Activated CD4-positive, alpha-beta T cell treated with anti-CD3 and anti-CD28 coated beads for 36 hours (primary cell): ENCODE measurements at places on chromosomes 11 and 22.
A peak's percentile ranks its signal among the peaks of the same experiment; 100 is the strongest.

DNA sequence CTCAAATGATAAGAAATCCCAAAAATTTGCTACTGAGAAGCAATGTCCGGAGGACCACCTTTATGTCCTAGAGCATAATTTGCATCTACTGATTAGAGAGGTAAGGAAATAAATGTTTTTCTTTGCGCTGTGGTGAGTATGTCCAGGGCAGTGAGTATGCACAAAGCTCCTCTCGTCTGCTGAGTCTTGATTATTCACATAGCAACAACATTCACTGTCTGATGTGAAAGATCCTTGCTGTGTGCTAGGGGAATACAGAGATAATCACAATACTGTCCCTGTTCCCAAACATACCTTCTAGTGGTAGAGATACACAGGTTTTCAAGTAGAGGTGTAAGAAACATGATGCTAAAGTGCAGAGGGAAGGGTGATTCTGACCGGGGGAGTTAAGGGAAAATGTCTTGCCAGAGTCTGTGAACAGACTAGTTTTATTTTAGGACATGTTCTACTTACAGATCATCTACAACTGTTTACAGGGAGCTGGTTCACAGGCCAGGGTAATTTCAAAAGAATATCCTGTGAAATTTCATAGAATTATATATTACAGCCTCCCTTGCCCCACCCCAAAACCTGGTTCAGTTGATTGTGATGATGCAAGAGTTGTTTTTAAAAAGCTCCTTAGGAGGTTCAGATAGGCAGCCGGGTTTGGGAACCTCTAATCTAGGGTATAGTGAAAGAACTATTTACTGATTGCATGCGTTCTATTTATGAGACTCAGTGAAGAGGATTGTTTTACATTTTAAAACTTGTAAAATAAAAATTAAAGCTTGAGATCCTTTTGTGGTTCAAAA, 12.6 kb downstream of the MED17 start:
- no peak for DNase-seq

DNA sequence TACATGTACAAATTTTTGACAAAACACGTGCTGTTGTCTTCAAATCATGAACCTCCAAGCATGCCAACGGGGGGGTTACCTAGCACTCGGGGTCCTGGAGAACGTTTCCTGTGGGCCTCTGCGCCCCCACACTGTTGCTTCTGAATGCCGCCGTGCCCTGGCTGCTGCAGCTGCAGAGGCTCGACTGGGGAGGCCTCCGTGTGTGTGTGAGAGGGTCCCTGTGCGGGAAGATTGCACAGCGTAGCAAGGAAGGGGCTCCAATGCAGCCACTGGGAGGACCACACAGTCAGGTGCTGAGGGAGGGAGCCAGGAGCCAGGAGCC, 1322.2 kb downstream of the TBC1D22A start:
- no peak for DNase-seq

DNA sequence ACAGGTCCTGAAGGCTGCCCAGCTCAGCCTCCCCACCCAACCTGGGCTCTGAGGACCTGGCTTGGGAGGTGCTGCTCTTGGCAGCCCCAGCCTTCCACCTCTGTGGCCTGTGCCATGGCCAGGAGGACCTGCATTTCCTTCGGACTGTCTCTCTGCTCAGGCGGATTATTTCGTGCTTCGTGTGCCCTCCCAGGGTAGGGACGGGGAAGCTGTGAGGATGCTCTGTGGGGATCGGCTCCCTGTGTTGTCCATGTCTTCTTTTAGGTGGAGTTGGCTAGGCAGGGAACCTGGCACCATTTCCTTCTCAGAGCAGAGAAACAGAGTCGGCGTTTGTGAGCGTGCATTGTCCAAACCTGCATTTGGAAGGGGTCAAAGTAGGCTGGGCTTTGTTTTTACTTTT, 34.1 kb downstream of the BCR start:
- DNase-seq, result no peak

DNA sequence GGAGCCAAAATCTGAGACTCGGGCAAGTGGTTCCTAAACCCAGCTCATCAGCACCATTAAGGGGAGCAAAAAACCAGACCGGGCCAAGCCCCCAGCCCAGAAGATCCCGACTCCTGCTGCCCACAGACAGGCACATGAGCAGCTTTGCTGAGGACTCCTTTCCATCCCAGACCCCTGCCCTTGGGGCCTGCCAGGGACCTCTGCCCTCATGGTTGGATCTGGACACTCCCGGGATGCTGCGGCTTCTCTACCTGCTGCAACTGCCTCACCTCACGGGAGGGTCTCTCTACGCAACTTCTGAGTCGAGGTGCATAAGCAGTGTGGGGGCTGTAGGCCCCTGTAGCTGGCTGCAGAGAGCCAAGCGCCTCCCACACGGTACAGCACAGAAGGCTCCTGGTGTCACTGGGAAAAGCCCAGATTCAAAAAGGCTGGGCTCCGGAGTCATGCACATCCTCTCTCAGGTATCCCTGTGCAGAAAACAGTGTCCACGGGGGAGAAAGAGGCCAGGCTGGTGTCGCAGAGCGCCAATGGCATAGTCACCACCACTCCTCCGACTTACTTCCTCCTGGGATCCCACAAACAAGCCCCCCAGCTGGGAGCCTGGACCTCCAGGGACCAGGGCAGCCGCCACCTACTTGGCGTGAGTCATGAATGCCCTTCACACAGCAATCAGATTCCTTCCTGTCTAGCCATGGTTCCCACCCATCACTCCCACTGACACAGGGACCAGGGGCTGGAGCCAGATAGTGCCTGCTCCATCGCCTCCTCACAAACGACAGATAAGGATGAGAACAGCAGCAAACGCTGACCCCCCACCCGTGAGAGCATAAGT, 122.1 kb downstream of the BCR start:
- DNase-seq, result no peak

- no peak for DNase-seq
These were observed 88.2 kb upstream of the SEPTIN5 start for GRCh38 chr22:19626042-19626587.

GRCh38 chr11:72228844-72229231, 4.3 kb downstream of the INPPL1 start:
- DNase-seq, result no peak

GRCh38 chr22:36386900-36387708, 663 bp downstream of the MYH9 start:
- peak; percentile 85 for DNase-seq

DNA sequence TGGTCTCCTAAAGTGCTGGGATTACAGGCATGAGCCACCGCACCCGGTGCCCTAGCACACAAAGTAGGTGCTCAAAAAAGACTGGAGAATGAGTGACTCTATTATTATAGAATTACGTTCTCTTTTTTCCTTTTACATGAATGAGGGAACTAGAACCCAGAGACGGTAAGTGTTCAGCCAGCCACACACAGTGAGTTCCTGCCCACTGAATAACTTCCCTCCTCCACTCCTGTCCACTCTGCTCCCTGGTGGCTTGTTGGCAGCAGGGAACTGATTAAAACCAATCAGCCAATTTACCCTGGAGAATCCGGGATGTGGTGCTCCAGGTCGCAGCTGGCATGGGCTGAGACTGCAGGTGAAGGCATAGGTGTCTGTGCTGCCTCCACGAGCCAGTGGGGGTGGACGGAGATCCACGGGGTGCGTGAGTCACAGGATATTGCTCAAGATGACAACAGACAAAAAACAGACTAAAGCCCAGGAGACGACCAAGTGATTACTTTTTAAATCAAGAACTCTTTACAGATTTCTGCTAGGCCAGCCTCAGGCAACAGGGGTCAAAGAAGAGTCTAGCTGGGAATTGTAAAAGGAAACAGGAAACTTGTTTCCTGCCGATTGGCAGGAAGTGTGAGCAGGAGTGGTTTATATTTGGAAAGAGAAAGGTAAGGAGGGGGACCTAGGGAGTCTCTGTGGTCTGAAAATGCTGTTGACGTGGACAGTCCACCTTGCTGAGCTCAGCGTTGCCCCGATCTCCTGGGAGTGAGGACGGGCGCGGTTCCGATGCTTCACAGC, 95.2 kb upstream of the TP53I11 start:
- DNase-seq, result peak; percentile 56

DNA sequence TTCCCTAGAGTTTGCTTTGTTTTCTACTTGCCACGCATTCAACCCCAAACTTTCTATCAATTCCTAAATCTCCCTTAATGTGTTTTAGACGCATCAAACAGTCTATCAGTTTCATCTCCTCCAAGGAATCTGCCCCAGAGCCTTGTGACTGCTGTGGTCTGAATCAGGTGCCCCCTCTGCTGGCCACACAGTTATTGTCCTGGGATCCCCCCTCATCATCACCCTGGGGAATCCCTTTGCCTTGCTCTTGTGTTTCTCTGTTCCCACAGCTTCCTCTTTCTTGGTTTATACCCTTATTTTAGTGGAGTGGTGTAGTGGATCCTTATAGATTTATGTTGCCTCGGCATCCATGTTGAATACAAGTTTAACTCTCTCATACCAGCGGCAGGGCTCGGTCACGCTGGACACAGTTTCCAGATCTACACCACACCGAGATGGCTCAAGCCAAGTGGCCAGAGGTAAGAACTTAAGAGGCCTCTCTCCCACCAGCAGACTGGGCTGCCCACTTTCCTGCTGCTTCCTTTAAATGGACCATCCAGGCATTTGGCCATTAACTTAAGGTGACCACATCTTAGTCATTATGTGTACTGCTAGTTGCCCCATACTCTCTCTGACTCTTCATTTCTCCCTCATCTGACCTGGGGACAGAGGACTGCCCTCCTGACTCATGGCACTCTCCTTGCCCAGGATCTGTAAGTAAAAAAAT, 8.2 kb downstream of the UPB1 start:
- DNase-seq, result peak; percentile 81

GRCh38 chr11:19283991-19284390, 43.2 kb upstream of the E2F8 start:
- no peak for DNase-seq

GRCh38 chr11:86108890-86109638, 40.2 kb upstream of the PICALM start:
- DNase-seq, result no peak

- no peak for DNase-seq
These were observed 26.6 kb downstream of the SHANK3 start for GRCh38 chr22:50699001-50699755.

DNA sequence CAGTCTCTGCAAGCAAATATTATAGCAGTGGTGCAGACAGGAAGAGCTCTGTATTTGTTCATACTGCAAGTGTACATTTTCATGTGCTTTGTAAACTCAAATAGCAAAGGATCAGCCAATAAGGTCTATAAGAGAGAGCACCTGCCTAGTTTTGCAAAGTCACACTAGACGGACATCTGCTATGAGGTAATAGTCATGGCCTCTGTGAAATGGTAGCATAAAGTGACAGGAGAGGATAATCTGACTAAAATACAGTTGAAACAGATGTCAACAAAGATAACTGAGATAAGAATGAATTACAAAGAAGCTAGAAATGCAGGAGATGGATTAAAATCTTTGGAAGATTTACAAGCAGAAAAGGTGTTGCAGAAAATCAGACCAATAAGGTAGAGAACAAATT, 70.6 kb upstream of the SPON1 start:
- DNase-seq, result no peak

- no peak for DNase-seq
These were observed 29.2 kb upstream of the MUC5AC start for GRCh38 chr11:1128311-1129142.

DNA sequence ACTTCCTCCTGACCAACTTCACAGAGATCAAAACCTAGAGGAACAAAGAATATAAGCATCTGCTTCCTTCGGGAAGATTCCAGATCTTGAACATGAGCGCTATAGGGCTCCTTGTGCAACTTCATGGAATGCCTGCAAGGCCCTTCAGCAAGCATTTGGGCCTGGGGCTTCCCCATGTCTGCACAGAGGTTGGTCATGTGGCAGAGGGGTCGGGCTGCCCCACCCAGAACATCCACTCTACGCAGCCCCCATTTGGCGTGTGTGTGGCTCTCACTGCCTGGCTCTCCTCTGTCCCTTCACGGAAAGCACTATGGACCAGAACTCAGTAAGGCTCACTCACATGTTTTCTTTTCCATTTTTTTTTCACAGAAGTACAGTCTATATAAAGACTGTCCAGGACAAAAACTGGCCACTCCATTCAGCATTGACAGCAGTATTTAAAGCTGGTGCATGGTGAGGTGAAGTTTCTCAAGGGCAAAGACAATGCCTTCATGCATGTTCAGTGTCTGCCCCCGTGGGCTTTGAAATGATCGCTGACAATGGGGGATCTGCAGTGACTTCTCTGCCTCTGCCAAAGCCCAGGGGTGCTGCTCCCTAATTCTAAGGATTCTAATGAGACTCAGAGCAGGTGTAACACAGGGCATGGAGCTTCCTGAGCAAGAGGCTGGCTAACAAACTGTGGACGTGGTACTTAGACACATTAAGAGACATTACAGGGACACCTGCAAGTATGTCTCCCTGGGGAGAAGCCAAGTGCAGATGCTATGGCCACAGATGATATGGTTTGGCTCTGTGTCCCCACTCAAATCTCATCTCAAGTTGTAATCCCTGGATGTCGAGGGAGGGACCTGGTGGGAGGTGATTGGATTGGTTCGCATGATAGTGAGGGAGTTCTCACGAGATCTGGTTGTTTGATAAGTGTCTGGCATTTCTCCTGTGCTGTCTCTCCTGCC, 66.5 kb upstream of the PITPNB start:
- DNase-seq, result no peak

DNA sequence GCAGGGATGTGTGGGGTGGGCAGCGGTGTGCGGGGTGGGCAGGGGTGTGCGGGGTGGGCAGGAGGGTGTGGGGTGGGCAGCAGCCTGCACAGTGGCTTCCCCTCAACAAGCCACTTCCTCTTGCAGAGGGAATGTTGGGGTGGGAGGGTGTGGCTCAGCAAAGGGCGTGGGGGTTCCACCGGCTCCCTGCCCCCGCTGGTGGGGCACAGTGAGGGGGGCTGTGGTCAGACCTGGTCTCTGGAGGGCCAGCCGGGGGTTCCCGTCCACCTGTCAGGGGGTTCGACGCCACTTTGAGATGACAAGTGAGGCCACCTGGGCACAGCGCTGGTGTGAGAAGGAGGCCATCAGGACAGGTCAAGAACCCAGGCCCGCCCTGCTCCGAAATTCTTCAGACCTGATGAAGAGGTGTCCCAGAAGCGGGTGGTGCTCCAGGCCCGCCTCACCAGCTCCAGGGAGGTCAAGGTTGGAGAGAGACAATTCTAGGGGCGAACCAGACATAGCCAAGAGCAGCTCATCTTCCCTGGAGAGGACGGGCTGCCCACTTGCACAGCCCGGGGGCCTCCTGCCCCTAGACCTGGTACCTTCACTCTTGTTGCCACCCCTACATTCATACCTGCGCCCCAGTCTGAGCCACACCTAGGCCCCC, 1.3 kb downstream of the C11orf21 start:
- no peak for DNase-seq

DNA sequence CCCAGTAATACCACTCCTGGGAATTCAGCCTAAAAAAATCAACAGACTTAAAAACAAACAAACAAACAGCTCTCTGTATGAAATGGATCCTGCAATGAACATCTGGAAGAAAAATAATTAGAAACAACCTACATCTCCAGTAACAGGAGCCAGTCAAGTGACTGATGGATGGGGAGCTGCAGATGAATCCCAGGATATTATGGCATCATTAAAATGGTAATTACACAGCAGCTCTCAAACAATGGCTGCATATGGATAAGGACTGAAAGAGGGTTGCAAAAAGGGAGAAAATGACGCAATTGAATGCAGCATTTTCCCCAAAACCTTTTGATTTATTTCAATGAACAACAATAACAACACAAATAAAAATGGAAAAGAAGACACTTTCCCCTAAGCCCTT, 4.1 kb downstream of the NPTXR start:
- DNase-seq, result no peak
